Foreskin keratinocyte (primary cell): ENCODE measurements at places on chromosomes 11 and 22. TPM values are rescaled to one million over a fixed set of nuclear protein-coding genes. Genes with fewer than 3 reads are reported as not detected.

- DNase-seq = no peak
These were observed 1.2 kb downstream of the CPT1B start for GRCh38 chr22:50576806-50577696.

DNA sequence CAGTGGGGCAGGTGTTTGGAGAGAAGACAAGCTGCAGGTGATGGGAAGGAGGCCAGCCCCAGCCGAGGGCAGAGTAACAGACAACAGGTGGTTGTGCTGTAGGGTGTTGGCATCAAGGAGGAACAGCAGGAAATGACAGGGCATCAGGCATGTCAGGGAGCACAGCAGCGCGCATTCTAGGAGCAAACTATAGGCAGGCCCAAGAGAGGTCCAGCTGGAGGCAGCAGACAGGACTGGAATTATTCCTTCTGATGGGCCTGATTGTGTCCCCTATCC is 13.6 kb downstream of the ADM start:
- DNase-seq = no peak

GRCh38 chr22:42116848-42117424 is 13.7 kb downstream of the CYP2D6 start:
- DNase-seq = no peak

The THY1 gene
- total RNA-seq = 15.2 and 51.6 TPM in 2 replicates

The CARD18 gene
- total RNA-seq = 0.48 and 0.78 TPM in 2 replicates

The TMEM45B gene
- 0.28 and 0.44 TPM in 2 replicates for total RNA-seq
